Left lobe of liver (tissue), 2 donors: ENCODE measurements at places on chromosomes 1 and 21. TPM values are rescaled to one million over a fixed set of nuclear protein-coding genes. Genes with fewer than 3 reads are reported as not detected.

The CRP gene
- total RNA-seq, result 3,370 TPM

The CELA2B gene
- 0.83 TPM for total RNA-seq

The EFCAB14 gene
- total RNA-seq, result 38.7 TPM

The FCGR3A gene
- total RNA-seq, result 25.2 TPM

The MAP3K7CL gene
- total RNA-seq, result 3.8 TPM

DNA sequence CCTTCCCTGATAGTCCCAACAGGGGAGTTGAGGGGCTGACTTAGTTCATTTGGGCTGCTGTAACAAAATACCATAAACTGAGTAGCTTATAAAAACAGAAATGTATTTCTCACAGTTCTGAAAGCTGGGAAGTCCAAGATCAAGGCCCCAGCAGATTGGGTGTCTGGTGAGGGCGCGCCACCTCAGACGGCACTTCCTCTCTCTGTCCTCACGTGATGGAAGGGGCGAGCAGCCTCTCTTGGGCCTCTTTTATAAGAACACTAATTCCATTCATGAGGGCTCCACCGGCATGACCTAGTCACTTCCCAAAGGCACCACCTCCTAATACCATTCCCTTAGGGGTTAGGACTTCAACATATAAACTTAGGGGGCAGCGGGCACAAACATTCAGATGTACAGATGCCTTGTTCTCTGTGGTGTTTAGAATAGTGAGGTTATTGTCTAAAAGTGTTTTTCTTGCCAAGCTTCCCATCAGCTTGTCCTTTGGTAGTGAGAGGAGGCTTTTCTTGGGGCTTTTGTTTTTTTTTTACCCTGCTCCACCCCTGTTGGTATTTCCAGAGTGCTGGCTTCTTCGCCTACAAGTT, 20.3 kb downstream of the NIPAL3 start:
- no peak for DNase-seq

The BEST4 gene
- 0.10 TPM for total RNA-seq

DNA sequence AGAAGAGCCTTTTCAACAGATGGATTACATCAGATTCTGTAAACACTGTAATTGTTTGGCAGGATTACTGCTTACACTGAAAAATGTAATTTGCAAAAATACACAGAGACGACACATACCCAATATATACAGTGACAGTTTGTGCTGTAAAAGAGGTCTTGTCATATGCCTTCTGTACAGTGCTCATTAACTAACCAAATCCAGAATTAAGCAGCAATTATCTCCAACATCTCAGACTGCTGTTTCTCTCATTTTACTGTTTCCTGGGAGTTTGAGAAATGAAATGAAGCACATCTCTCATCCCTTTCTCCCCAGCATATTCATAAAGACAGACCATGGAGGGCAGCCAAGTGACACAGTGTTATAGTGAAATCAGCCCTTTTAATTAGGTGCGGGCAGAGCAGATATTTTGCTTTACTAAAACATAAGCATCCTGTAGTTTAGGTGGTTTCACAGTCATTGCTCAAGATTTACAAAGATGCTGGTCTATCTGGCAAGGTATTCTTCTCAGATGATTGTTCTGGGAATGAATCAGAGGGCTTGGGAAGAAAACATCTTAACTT, 618.4 kb upstream of the USP24 start:
- no peak for DNase-seq

- no peak for DNase-seq
These were observed 155.7 kb downstream of the FGGY start for GRCh38 chr1:59452559-59452958.

The ANGPTL1 gene
- total RNA-seq, result 2.6 TPM

DNA sequence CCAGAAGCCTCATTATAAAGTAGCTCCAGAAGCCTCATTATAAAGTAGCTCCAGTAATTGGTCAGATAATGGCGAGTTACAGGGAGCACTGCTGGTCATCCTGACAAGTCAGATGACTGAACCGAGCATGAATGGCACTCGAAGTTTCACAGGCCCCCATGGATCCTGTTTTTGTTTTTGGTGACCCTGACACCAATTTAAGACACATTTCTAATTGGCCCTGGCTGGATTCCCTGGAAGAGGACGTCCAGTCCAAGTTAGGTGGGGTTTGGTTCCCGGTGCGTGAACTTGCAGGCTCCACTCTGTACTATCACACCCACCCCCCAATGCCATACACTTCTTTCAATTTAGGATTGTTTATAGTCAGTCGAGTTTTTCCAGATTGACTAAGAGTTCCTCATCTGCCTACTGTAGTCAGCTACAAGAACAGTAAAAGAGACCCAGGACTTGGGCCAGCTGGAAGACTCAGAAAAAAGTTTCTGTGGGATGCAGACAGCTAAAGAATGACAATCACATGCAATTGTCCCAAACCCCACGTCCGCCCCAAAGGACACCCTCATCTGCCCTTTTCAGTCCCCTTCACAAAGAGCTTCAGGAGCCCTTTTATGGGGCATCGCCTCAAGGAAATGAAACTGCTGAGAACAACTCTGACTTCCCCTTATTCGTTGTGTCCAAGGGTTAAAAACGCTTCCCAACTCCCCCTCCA, 2.7 kb downstream of the DHRS3 start:
- no peak for DNase-seq

The DIO1 gene
- 39.4 TPM for total RNA-seq

- no peak for DNase-seq
These were observed 38.0 kb upstream of the PPP2R5A start for GRCh38 chr1:212247179-212247721.

GRCh38 chr1:192809307-192810252, 741 bp downstream of the RGS2 start:
- DNase-seq, result no peak

GRCh38 chr1:107252271-107252670, 111.4 kb downstream of the NTNG1 start:
- DNase-seq, result no peak

The EPRS1 gene
- total RNA-seq, result 29.9 TPM

DNA sequence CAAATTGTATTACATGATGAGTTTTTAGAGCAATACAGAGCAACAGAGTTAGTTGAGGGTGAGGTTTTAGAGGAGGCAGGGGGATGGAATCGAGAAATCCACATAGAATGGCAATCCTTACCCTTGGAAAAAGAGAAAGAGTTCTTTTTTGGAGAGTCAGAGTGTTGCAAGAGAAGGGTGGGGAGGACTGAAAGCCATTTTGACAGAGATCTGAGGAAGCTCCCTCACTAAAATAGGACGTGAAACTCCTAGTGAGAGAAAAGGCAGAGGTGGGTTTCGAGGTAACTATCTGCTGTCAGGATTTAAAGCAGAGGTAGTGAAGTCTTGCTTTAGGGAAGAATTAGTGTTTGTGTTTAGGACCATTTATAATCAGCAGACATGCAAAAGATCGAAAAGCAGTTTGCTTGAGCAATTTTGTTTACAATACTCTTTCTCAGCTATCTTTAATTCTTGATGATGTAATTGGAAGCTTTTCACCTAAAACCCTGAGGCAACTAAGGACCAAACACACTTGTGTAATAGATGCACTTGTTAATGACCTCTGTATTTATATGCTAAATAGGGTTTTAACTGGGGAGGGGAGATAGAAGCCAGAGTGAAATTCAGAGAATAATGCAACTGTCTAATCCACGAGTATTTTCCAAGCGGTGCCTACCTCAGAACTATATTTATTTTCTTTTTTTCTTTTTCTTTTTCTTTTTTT, 20.0 kb downstream of the ADAMTS5 start:
- no peak for DNase-seq

- DNase-seq, result no peak
These were observed 24.0 kb downstream of the EEIG2 start for GRCh38 chr1:108583757-108584427.

DNA sequence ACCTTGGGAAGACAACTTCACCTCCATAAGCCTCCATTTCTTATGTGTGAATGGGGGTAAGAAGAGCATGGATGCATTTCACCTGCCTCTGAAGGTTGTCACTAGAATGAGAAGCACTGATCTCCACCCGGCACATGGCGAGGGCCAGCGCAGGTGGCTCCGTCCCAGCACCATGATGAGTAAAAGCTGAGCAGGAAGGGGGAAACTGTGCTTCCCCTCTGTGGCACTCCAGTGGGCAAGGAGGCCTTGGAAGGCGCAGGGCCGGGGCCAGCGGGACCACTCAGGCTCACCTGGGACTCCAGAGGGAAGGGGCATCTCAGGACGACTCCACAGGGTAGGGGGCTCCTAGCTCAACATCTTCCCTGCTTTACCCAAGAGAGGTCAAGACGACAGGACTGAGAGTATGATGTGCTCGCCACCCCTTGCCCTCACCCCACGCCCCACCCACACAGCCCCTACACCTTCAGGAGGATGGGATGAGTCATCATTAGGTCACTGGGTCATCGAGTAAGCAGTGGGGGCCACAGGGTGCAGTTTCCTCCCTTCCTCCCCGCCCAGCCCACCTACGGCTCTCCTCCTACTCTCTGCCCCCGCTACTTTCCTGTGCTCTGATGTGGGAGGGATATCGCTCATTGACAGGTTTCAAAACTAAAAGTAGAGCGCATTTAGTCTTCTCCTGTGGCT, 112.1 kb downstream of the HIVEP3 start:
- no peak for DNase-seq

- DNase-seq, result no peak
These were observed 911 bp downstream of the LMO4 start for GRCh38 chr1:87329526-87330056.

The SPATA21 gene
- not detected for total RNA-seq

DNA sequence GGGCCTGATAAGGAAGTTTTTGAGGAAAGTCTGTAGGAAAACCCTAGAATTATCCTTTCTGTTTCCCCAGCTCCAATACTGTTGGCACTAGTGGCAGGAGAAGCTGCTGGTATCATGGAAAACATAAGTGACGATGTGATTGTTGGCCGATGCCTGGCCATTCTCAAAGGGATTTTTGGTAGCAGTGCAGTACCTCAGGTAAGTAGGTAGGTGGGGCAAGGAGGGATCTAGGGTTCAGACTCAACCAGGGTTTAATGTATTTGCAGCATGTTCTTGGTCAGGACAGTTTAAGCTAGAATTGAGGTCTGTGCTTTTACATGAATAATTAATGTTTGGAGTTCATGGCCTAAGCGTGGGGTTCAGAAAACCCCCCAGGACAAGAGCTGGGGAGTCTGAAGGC, 62.1 kb downstream of the KDM1A start:
- DNase-seq, result no peak

GRCh38 chr1:48560116-48560515, 88.1 kb upstream of the SPATA6 start:
- no peak for DNase-seq
